ENCODE measurements at places on chromosomes 11 and 22.

DNA sequence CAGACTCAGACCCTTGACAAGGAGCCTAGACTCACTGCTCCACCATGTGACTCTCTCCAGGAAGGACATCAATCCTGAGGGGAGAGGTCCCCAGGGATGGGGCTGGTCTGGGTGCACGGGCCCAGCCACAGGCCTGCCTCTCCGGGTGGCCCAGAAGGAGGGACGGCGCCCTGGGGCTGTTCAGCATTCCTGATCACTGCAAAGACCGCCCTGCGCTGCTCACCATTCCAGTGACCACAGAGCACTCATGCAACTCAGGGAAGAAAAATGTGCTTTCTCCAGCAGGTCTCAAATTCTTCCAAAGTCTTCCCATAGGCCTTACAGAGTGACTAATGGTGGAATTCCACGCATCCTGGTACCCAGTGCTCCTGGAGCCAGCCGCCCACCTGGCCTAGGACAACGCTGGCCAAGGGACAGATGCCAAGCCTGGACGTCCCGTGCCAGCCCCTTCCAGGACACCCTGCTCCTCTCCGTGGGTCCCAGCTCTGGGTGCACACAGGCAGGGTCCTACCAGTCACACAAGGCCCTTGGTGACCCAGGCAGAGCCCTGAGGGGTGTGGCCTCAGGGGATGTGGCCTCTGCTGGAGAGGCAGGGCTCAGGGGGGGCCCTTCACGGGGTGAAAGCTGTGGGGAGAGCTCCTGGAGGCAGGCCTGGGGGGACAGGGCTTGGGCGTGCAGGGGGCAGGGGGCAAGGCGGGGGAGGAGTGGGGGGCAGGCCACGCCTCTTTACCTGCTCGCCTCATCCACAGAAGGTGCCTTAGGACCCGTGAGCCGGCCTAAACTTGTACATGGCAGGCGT lies 178.8 kb downstream of the IGLL1 start:
- DNase-seq: peak; percentile 57

DNA sequence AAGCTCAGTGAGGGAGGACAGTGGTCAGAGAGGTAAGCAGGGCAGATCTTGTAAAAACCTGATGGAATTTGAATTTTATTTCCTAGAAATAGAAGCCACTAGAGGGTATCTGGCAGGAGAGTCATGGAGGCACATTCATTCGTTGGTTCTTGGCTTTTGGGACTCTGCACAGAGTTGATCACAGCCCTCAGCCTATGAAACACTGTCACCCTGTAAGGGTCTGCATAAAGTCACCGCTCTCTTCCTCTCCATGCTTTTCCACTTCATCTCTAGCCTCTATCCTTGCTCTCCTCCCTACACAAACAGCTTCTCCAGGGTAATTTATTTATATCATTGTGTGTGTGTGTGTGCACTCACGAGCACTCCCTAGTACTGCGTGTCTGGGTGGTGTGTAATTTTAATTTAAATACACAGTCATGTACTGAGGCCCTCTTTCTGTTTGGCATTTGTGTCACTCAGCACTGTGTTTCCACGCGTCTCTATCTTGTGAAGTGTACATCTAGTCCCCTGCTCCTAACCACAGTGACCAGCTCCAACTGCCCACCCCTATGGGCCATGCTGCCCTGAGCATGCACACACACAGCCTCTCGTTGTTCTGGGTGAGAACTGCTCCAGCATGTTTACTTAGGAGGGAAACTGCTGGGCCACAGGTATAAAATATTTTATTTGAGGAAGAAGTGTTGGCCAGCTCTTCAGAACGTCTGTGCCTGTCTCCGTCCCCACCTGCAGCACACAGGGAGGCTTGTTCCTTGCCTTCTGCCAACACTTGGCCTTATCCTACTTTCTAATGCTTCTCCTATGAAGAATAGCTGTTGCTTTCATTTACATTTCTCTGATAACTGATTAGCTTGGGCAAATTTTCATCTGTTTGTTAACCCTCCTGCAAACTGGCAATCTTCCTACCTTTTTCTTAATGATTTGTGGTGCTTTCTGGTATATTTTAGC lies 4.5 kb downstream of the KCNQ1OT1 start:
- no peak for DNase-seq

GRCh38 chr11:48011102-48011797 lies 30.9 kb downstream of the PTPRJ start:
- no peak for DNase-seq

- DNase-seq: no peak
These were observed 10.8 kb downstream of the EHF start for GRCh38 chr11:34631737-34632104.

DNA sequence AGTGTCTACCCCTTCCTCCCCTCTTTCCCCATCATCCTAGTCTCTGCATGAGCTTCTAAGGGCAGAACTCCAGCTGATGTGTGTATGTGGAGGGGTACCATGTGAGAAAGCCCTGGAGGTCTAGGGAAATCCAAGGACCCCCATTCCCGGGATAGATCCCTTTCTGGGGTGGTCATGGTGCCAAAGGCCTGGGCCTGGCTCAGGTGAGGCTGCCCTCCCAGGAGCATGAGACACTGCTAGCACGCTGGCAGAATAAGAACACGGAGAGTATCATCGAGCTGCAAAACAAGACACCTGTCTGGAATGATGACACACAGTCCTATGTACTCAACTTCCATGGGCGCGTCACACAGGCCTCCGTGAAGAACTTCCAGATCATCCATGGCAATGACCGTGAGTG lies 19.6 kb downstream of the TUB start:
- no peak for DNase-seq

GRCh38 chr11:2466869-2467694 lies 22.3 kb downstream of the KCNQ1 start:
- no peak for DNase-seq

GRCh38 chr11:19429108-19429760 lies 188.5 kb upstream of the E2F8 start:
- no peak for DNase-seq

GRCh38 chr22:42863349-42863961 lies 6.4 kb upstream of the ARFGAP3 start:
- DNase-seq: no peak

GRCh38 chr11:22707119-22707899 lies 40.9 kb downstream of the GAS2 start:
- no peak for DNase-seq

DNA sequence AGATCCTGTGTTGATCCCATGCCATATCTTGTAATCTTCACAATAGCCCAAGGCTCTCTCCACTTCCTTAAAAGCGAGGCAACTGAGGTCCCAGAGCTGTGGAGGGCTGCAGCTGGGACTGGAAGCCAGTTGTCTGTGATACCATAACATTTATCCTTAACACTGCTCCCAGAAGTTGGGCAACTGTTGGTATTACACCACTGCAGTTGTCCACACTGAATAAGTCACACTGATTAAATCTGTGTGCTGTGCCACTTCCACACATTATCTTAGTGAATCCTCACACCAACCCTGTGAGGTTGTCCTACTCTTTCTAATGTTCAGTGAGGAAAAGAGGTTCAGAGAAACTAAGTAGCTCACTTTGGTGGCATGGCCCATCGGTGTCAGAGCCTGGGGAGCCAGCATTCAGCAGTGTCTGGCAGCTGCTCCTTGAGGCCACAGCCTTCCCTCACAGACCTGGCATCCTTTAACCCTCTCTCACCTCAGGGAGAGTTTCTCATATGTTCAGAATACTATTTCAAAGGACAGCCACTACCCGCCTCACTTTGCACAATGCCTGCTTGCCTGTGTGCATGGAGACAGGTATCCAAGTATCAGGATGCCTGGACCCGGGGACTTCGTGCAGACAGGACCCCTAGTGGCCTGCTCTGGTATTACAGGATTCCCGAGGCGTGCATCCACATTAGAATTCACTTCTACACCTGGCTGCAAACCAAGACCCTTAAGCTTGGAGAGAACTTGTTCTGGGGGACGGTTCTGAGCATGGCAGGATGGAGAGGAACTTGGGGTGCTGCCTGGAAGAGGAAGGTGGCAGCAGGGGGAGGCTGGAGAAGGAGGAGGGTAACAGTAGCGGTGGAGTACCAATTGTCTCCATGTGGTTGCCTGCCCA lies 221.9 kb upstream of the TBCEL start:
- DNase-seq: peak; percentile 79

- no peak for DNase-seq
These were observed 153.0 kb upstream of the PITPNB start for GRCh38 chr22:28072066-28072465.

DNA sequence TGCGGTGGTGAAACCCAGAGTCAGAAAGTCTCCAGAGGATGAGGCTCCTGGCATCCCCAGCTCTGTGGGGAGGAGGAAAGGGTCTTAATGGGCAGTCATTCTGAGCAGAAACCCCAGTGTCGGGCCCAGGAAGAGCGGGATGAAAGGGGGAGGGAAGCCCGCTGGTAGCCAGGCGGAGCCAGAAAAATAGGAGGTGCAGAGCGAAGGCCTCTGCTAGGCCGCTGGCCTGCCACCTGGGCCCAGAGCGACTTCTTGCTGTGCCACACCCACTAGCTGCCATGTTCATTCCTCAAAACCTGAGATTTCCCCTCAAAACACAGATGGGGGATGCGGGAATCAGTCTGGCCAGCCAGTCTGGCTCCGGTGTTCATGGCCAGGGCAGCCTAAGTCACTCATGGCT lies 650 bp upstream of the POU2AF3 start:
- no peak for DNase-seq

DNA sequence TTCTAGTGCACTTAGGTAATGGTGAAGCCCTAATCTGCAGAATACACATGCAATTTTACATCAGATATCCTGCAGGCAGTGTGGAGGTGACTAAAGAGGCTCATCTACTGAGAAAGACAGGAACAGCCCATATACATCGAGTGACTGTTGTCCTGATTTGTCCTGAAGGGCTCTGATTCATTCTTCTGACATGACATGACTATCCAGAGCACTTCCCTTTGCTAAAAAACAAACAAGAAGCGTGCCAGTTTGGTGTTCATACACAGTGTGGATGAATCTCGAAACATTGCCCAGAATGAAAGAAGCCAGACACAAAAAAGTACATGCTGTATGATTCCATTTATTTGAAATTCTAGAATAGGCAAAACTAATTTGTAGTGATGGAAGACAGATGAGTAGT lies 48.0 kb upstream of the AMPD3 start:
- DNase-seq: no peak

DNA sequence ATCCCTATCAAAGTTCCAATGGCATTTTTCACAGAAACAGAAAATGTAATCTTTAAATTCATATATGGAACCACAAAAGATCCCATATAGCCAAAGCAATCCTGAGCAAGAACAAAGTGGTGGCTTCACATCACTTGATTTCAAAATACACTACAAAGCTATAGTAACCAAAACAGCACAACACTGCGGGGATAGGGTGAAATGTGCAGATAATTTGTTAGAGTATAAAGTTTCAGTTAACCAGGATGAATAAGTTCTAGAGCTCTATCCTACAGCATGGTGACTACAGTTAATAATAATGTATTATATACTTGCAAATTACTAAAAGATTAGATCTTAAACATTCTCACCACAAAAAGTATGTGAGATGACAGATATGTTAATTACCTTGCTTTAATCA lies 55.5 kb downstream of the MAPK1 start:
- DNase-seq: no peak

GRCh38 chr11:18081551-18081950 lies 24.3 kb downstream of the SAAL1 start:
- DNase-seq: no peak

- DNase-seq: no peak
These were observed 115.8 kb downstream of the MAML2 start for GRCh38 chr11:96227244-96227643.

DNA sequence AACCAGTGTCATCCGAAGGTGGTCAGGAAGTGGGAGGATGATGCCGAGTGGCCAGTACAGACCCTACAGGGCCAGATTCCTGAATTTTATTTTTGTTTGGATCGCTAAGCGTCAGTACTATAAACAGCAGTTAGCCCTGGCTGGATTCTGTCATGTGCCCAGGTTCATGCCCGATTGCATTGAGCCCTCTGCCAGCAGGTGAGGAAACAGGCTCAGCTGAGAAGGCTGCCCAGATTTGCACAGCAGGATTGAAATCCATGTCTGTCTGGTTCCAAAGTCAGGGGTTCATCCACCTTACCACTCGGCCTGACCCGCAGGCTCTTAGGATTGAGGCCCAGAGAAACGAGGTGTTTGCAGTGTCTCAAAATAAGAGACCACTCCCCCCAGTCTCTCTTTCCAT lies 9.1 kb upstream of the TBC1D22A start:
- no peak for DNase-seq

- peak; percentile 73 for DNase-seq
These were observed 87.2 kb downstream of the WNT7B start for GRCh38 chr22:45889539-45890350.

DNA sequence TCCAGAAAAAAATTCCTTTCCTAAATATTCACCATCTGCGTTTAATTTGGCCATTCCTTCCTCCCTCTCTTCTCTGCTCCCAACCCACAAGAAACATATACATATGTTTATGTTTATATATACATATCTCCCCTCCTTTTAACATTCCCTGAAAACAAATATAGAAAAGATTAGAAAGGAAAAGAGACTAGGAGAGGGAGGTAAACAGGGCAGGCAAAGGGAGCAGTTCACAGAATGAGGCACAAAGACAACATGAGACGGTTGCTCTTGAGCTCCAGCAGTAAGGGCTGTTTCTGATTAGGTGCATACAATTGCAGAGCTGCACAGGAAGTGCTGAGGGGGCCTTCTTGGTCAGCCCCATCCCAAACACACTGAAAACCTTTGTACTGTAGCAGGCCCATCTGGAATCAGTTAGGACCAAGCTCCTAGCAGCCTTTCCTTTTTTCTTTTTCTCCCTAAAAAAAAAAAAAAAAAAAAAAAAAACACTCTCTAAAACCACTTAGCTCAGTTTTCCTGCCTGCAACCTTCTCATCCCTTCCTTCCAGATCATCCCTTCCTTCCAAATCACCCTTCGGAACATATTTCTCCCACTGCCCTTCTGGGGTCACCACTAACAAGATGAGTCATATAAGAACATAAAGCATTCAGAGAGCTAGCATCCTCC lies 57.0 kb downstream of the RBFOX2 start:
- no peak for DNase-seq
